ENCODE measurements at places on chromosomes 5 and 9.

- H3K4me1 ChIP-seq, result no peaks in the 10 kb centered on the region
- H3K4me3 ChIP-seq, result no peak overlapping the region
- DNase-seq, result no peak
- no peaks in the 10 kb centered on the region for H3K36me3 ChIP-seq
Measured at GRCh38 chr5:38417658-38418017, 138.8 kb downstream of the LIFR start.

- H3K27me3 ChIP-seq, result no peaks in the 10 kb centered on the region
- H3K27ac ChIP-seq, result no peak overlapping the region
- H3K4me1 ChIP-seq, result no peaks in the 10 kb centered on the region
Measured at GRCh38 chr5:169148138-169148740, 152.7 kb downstream of the SLIT3 start.

GRCh38 chr9:21479152-21479702 lies 2.9 kb downstream of the IFNE start:
- H3K36me3 ChIP-seq, result no peaks in the 10 kb centered on the region
- DNase-seq, result no peak
- no peak overlapping the region for H3K27ac ChIP-seq
- no peaks in the 10 kb centered on the region for H3K27me3 ChIP-seq

GRCh38 chr9:69937833-69938535 lies 105.7 kb upstream of the MAMDC2 start:
- H3K27ac ChIP-seq, result no peak overlapping the region
- no peaks in the 10 kb centered on the region for H3K4me1 ChIP-seq
- H3K27me3 ChIP-seq, result no peaks in the 10 kb centered on the region
- H3K36me3 ChIP-seq, result no peaks in the 10 kb centered on the region

GRCh38 chr9:96344458-96345180 lies 38.9 kb downstream of the SLC35D2 start:
- no peak for DNase-seq
- no peaks in the 10 kb centered on the region for H3K27me3 ChIP-seq
- H3K36me3 ChIP-seq, result no peaks in the 10 kb centered on the region

GRCh38 chr5:41793141-41793770 lies 77.0 kb downstream of the OXCT1 start:
- peaks cover 11% of the 10 kb centered on the region for H3K36me3 ChIP-seq
- no peak for DNase-seq
- H3K27ac ChIP-seq, result no peak overlapping the region

GRCh38 chr9:71001780-71002386 lies 119.5 kb downstream of the TRPM3 start:
- no peaks in the 10 kb centered on the region for H3K27me3 ChIP-seq
- no peaks in the 10 kb centered on the region for H3K36me3 ChIP-seq
- no peak overlapping the region for H3K27ac ChIP-seq

DNA sequence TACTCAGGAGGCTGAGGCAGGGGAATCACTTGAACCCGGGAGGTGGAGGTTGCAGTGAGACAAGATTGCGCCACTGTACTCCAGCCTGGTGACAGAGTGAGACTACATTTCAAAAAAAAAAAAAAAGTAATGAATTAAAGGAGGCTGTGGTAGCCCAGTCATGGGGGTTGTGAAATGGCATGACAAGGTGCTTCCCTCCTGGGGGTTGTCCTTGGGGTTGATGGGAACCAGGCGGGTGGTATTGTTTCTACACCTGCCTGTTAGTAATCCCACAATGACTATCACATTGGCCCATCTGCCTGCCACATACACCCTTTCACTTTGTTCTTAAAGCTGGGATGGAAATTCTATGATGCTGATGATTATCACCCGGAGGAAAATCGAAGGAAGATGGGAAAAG lies 5.6 kb downstream of the IDNK start:
- H3K36me3 ChIP-seq, result no peaks in the 10 kb centered on the region
- peaks cover 19% of the 10 kb centered on the region for H3K4me1 ChIP-seq
- no peak overlapping the region for H3K4me3 ChIP-seq
- no peak for DNase-seq

DNA sequence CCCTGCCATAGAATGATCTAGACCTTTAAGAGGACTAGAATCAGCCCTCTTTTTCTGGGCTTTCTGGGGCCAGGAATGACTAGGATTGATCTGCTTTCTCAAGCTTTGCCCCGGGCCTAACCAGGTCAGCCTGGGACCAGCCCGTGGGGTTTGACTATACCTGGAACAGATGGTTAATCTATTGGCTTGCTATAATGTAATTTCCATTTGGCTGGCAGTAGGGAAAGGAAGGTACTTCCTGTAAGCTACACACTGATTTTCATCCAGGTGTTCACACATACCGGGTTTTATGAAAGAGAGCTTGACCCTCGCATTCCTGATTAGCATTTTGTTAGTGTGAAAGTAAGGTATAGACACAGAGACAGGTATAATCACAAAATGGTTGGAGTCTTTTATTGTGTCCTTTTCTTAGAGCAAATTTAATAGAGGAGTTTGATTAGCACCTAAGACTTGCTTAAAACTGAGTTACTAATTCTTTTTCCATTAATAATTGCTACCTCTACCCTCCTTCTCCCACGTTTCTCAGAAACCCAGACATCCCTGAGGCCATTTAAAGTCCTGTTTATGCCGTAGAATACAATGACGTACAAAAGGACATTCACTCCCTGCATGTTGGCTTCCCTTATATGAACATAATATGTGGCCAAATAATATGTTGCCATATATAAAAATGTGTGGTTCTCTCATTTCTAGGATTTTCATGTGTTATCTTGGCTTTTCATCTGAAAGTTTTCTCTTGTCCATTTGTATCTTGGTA lies 17.3 kb downstream of the LNPEP start:
- H3K4me1 ChIP-seq, result peaks cover 66% of the 10 kb centered on the region
- DNase-seq, result no peak
- no peak overlapping the region for H3K27ac ChIP-seq
- H3K36me3 ChIP-seq, result no peaks in the 10 kb centered on the region
- no peaks in the 10 kb centered on the region for H3K27me3 ChIP-seq

Measured in CD4-positive, alpha-beta memory T cell (primary cell).